ENCODE measurements at places on chromosomes 4 and X. TPM values are rescaled to one million over a fixed set of nuclear protein-coding genes. Genes with fewer than 3 reads are reported as not detected.

DNA sequence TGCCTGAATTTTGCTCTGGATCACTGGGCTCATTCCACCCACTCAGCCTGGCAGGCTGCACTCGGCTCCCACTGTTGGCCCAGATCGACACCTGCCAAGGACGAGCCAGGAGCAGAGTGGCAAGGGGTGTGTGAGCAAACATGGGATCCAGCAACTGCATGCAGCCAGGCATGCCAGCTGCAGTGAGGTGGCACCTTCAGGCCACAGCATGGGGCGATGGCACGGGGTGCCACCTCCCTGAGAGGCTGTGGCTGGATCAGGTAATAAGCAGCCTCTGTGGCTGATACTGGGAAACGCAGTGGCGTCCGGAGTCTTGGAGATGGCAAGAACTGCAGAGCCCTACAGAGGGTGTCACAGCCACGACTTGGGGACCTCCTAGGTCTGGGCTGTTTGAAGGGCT lies 244.5 kb upstream of the FSTL5 start:
- DNase-seq: no peak

- no peak for DNase-seq
These were observed 137.8 kb upstream of the RBPJ start for GRCh38 chr4:26183017-26183416.

Gene RBM46
- total RNA-seq: not detected

- no peak for DNase-seq
These were observed 156.4 kb upstream of the BOD1L1 start for GRCh38 chr4:13783800-13784411.

GRCh38 chr4:123233136-123233768 lies 163.3 kb upstream of the SPRY1 start:
- DNase-seq: no peak

- DNase-seq: peak; percentile 75
These were observed 29.6 kb downstream of the TLR10 start for GRCh38 chr4:38752941-38753806.

DNA sequence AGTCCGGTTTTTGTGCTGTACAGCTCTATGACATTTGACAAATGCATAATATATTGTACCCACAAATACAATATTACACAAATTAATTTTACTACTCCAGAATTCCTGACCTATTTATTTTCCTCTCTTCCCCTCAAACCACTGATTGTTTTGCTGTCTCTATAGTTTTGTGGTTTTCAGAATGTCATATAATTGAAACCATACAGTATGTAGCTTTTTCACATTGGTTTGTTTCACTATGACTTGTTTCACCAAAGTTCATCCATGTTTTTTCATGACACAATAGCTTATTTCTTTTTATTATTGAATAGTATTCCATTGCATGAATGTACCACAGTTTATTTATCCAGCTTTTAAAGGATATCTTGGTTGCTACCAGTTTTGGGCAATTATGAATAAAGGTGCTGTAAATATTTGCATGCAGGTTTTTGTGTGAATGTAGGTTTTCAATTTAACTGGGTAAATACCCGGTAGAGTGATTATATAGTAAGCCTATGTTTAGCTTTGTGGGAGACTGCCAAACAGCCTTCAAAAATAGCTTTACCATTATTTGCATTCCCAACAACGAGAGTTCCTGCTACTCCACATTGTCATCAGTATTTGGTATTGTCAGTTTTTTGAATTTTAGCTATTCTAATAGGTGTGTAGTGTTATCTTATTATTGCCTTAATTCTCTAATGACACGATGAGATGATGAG lies 25.9 kb downstream of the RNF175 start:
- DNase-seq: no peak

GRCh38 chrX:4043951-4044350 lies 330.5 kb upstream of the PRKX start:
- no peak for DNase-seq

Gene GLRA3
- not detected for total RNA-seq

- DNase-seq: no peak
These were observed 5.5 kb upstream of the XIAP start for GRCh38 chrX:123854329-123854728.

Gene PGAM4
- not detected for total RNA-seq

DNA sequence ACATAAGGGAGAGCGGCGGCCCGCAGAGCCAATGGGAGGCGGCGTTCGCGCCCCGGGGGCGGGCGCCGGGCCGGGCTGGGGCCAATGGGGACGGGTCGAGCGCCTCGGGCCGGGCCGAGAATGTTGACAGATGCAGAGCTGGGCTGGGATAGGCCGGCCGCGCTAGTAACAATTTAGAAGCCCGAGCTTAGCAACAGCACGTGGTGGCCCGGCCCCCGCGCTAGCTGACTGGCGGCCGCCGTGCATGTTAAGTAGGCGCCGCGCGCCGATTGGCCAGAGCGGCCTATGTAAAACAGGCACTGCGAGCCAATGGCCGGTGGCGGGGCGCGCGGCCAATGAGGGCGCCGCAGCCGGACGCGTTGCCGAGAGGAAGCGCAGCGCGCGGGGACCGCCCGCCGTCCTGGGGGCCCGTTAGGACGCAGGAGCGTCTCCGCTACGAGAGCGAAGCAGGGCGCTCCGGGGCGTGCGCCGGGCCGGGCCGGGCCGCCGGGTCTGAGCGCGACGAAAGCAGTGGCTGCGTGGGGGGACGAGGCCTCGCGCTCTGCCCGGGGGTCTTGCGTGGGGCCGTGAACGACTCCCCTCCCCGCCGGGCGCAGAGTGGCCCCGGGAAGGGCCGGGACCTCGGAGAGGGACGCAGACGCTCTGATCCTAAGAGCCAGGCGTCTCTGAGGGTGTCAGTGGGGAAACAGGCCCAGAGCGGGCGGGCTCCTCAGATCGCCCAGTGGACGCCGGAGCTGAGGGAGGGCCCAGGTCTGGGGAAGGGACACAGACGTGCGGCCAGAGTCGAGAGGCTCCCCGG lies 435 bp upstream of the MXD4 start:
- peak; percentile 98 for DNase-seq

GRCh38 chr4:147578051-147578476 lies 39.1 kb upstream of the TMEM184C start:
- no peak for DNase-seq

Gene HHIP
- total RNA-seq: 0.32 TPM

DNA sequence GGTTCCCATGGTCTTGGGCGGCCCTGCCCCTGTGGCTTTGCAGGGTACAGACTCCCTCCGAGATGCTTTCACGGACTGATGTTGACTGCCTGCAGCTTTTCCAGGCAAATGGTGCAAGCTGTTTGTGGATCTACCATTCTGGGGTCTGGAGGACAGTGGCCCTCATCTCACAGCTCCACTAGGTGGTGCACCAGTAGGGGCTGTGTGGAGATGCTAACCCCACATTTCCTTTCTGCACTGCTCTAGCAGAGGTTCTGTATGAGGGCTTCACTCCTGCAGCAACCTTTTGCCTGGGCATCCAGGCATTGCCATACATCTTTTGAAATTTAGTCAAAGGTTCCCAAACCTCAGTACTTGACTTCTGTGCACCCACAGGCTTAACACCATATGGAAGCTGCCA lies 176.1 kb downstream of the DCAF12L1 start:
- DNase-seq: no peak

DNA sequence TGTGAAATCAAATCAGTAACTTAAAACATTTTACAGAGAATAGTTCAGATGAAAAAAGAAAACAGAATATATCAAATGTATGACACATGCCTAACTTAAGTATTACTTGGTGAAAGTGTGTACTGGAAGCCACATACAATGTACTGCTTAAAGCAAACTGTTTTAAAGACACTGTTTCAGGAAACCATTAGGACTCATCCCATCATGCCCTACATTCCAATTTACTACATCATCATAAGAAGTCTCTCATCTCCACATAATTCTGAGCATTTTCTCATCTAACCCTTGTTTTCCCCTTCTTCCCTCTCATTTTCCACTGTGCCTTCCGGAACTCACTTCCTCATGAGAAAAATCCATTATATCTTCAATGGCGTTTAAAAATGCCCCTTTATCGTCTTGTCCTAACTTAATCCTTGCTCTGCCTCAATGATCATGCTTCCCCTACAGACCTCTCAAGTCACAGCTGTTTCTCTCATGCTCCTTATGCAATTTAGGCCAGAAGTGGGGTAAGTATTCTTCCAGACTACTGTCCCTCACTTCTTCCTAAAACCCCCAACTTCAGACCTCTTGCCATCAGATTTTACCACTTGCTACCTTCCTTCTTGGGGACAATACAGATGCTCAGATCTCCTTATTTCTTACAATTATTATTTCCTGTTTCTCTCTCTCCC lies 26.8 kb upstream of the FGF5 start:
- DNase-seq: no peak

Gene CYBB
- total RNA-seq: 0.23 TPM

Gene TLR2
- 7.8 TPM for total RNA-seq

DNA sequence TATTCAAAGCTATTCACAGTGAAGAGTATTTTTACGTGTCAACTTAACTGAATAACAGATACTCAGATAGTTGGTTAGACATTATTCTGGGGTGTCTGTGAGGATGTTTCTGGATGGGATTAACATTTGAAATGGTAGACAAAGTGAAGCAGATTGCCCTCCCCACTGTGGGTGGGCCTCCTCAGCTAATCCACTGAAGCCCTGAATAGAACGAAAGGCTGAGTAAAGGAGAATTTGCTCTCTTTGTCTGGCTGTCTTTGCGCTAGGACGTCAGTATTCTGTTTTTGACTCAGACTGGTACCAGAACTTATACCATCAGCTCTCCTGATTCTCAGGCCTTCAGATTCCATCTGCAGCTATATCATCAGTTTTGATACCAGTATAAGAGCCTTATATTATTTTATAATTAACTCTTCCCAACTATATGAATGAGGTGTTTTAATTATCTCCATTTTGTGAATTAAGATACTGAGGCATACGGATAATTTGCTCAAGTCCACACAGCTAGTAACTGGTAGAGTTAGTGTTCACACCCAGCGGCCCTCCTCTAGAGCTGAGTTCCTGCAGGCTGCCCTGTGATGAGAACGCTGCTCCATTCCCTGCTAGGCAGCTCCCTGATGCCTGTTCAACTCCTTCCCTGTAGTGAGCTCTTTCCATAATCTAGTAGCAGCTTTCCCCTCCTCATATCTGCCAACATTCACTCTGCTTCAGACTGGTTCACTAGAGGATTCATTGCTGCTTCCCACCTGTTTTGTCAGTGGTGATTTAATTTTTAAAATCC lies 87.5 kb downstream of the RBM46 start:
- no peak for DNase-seq

Gene PCDH10
- total RNA-seq: not detected

Gene GAGE13
- not detected for total RNA-seq

Gene SERTM2
- 1.1 TPM for total RNA-seq

DNA sequence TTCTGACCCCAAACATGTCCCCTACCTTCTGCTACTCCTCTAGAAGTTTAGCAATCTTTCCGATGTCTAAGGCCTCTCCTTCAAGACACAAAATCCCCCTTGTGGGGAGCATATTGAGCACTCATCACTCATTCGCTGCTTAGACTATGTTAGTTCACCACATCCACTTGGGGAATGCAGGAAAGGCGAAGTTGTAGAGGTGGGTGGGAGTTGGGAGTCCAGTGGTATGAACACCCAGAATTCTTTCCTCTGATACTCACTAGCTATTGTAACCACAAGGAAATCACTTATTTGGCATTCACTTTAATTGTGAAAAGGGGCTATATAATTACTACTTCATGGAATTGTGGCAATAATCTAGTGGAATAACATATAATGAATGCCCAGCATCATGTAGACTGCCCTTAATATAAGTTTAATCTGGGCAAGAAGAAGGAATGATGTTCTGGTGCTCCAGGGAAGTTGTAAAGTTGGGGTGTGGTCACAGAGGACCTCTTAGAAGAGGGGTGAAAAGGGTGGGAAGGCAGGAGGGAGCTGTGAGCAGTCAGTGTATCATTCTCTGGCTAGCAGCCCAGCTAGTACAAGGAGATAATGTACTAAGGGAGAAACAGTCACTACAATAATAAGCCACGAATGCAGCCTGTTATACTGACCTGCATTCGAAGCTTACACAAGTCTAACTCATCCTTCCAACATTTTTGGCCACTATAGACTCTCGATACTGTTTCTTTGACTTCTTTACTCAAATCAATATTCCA lies 468.2 kb upstream of the DIPK2B start:
- no peak for DNase-seq

DNA sequence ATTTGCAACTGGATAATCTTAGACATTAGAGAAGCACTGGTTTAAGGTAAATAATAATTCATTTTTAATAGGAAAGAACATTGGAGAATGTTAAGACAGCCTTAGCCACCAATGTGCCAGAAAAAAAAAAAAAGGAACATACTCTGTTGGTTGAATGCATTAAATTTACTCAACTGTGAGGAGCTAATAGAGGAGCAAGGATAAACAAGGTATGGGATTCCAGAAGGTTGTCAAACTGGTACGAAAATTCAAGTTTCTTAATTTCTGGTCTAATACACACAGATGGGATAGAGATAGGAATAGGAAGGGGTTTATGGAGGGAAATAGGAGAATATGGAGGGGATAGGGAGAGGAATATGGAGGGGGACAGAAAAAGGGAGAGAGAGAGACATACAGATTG lies 1096.6 kb downstream of the ARAP2 start:
- DNase-seq: no peak

DNA sequence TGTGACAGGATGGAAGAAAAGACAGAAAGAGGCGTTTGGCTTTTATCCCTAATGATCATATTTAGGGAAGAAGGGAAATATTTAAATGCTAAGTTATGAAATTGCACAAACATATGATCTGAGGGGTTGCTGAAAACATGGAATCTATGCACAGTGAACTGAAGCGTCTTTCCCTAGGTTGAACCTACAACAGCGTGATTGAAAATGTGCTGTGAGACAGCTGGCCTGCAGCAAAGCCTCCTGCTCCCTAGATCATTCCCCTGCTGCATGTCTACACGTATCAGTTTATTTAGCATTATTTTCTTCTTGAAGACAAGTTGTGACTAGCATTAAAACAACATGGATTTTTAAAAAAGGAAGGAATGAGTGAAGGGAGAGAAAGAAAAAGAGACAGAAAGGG lies 272.5 kb upstream of the TRAM1L1 start:
- DNase-seq: no peak

Measured in Caco-2 (cell line).